ENCODE measurements at places on chromosomes 2 and 18.

DNA sequence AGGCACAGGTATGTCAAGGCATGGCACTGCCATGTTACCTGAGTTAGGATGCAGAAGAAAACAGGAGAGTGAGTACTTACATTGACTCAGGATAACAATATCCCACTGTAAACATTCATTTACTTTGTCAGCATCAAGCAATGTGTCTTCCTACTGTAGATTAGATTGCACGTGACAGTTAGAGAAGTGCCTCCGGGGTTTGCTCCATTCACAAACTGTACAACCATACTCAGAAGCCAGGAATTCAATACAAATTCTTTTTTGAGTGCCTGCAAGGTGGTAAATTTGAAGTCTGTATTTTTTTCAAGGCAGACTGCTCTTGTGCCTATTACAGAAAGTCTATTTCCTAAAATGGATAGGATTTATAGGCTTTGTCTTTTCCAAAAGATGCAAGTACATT, 34.1 kb downstream of the CDCA7 start:
- no peak for DNase-seq

DNA sequence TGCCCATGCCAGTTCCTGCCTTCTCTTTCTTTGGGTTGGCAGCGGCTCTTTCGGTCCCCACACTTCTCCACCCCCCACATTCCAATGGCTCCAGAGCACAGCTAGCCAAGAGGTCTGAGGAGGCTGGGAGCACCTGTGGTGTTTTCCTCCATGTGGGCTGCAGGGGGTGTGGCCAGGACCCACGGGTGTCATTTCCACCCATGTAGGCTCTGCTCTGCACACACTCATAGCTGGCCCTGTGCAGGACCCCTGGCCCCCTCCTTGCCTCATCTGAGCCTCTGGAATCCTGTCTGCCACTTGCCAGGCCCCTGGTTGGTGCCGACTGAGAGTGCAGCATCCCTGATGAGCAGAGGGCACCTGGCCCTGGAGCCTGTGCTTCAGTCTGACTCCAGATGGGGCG, 46.3 kb downstream of the DYSF start:
- DNase-seq = no peak

DNA sequence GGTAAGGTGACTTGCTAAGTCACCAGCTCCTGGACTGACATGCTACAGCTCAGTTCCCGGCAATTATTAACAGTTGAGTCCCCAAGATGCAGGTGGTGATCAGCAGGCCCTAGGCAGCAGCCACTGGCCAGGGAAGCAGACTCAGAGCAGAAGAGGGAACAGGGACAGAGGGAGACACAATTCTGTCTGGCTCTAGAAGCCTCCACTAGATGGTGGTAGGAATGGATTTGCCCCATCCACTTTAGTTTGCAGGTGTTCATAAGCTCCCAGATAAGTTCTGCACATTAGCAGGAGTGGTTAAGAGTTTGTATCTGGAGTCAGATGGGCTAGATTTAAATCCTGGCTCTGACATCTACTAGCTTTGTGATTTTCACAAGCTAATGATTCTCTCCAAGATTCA, 25.5 kb upstream of the SLC1A4 start:
- no peak for DNase-seq

DNA sequence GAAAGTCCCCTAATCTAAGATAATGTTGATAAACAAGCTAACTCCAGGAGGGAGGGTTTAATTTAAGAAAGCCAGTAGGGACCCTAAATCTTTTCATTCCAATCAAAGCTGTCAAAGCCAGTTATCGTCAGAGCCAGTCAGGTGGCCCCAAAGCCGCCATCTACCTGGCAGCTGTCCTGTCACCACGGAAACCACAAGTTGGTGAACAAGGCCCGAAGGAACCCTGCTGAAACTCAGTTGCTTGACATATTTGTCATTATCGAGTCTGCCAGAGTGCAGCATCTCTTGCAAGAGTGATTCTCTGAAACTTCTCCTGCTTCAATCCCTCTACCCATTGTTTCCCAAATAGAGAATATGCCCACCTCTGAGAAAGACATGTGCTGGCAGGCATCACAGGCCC, 30.8 kb upstream of the POLE4 start:
- DNase-seq = no peak

- DNase-seq = no peak
Measured at GRCh38 chr2:218655751-218656150, 3.7 kb downstream of the ZNF142 start.

DNA sequence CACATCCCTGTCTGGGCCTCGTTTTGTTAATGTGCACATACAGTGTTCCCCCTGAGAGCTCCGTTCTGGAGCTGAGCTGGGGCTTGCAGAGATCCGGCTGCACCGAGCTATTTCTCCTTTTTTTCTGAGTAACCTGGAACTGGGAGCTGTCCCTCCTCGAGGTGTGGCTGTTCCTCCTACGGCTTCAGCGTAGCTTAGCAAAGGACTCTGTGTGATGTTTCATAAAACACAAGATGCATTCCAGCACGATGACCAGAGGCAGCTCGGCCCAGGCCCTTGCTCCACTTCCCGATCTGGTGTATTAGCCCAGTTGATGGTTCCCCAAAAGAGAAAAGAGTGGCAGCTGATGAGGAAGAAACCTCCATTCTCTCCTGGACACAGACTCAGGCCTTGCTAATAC, 103.0 kb downstream of the FAM210A start:
- no peak for DNase-seq

- DNase-seq = no peak
Measured at GRCh38 chr18:1811282-1811681, 760.0 kb downstream of the METTL4 start.
